ENCODE measurements at places on chromosomes 6 and 20.

GRCh38 chr20:63404129-63405085 lies 43.3 kb upstream of the CHRNA4 start:
- DNase-seq = no peak

DNA sequence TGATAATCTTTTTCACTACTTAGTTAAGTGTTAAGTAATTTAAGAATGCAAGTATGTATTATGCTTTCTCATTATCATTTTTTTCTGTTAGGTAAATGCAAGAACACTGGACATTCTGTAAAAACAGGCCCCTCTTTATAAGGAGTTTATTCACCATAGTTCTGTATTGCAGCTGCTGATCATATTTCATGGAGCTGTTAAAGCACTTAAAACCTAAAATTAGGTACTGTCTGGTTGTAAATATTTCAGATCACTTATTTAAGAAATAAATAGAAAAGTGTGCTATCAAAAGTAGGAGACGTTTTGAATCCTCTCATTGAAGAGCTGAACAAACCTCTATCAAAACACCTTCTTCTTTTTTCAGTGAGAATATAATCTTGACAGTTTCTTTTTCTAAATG lies 3.9 kb downstream of the EYA4 start:
- DNase-seq = no peak

- DNase-seq = peak; percentile 1
These were observed 39.3 kb downstream of the PCNA start for GRCh38 chr20:5080384-5080877.

GRCh38 chr6:170047823-170048222 lies 243.1 kb downstream of the DLL1 start:
- DNase-seq = no peak

GRCh38 chr6:169144356-169144755 lies 109.3 kb downstream of the THBS2 start:
- DNase-seq = no peak

DNA sequence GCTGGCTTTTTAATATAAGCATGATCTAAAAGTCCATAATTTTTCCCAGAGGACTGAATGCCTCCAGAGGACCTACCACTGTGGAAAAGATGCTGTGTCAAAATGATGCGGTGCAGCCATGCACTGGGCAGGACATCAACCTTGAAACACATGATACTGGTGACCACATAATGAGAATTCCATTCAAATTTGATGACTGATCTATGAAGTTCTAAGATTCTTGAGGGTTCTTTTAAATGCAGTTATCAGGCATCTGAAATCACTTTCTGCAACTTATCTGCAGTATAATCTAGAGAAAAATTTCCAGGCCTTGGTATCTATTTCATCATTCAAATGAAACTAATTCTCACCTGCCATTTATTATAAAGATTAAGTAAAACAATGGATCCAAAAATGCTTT lies 15.0 kb upstream of the MARCKS start:
- no peak for DNase-seq

DNA sequence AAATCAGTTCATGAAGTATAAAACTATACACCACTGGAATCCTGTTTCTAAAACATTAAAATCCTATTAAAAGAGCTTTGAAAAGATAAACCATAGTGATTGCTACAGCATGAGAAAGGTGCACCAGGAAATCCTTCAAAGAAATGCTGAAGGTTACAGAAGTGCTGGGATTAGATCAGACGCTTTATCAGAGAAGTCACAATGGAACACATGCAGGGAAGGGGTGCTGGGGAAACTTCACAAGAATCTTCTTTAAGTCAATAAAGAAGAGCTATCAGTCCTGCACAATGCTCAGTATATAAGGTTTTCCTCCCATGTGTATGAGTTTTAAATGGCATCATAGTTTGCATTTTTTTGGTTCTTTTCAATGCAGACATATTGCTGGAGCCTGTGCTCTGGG lies 137.7 kb upstream of the SLC22A16 start:
- DNase-seq = no peak

DNA sequence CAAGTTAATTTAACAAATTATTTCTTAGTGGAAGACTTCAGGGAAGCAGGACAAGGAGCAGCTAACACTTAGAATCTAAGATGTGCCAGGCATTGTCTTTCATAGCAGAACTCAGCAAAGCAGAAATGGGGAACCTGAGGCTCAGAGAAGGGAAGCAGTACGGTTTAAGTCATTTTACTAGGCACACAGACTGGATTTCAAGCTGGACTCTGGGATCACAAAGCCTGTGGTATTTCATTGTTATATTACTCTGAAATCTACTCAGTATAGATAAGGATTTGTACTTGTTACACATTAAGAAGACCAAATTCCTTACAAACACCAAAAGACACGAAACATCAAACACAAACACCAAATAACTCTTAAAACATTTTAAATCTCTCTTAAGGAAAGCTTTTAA lies 199.6 kb downstream of the ISM1 start:
- no peak for DNase-seq

GRCh38 chr6:128098000-128098581 lies 197.2 kb upstream of the THEMIS start:
- no peak for DNase-seq

GRCh38 chr20:64049060-64049877 lies at the start of gene SOX18:
SOX18 (minus strand) TSS chr20:64049639; CDS start chr20:64049516, 123 bp downstream.
- no peak for DNase-seq

GRCh38 chr20:48724891-48725554 lies 102.8 kb downstream of the PREX1 start:
- no peak for DNase-seq
